ENCODE measurements at places on chromosomes 3 and 15. TPM values are rescaled to one million over a fixed set of nuclear protein-coding genes. Genes with fewer than 3 reads are reported as not detected.

GRCh38 chr3:133448478-133449122 lies 48.7 kb downstream of the BFSP2 start:
- DNase-seq, result no peak

DNA sequence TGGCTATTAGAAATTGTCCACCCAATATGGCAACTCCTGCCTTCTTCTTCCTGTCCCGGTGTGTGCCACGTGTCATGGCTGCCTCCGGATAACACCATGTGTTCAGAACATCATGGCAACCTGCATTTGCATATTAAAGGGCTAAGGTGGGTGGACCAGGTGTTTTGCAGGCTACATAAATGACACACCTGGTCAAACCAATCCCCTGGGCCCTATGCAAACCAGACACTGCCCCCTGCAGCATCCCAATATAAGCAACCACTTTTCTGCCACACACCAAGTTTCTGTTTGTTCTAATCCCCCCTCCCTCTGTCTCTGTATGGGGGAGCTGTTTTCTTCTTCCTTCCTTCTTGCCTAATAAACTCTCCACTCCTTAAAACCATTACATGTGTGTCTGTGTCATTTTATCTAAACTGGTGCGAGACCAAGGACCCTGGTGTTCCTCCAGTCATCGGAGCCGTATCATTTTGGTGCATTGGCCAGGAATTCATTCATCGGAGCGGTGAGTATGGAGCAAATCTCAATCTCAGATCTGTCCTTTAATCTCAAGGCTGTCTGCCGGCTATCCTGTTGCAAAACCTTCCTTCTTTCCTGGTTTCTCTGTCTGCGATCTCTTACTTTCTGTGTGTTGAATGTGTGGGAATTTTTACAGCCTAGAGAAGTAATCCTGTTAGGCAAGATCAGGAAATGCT lies 44.5 kb downstream of the NCEH1 start:
- no peak for DNase-seq

DNA sequence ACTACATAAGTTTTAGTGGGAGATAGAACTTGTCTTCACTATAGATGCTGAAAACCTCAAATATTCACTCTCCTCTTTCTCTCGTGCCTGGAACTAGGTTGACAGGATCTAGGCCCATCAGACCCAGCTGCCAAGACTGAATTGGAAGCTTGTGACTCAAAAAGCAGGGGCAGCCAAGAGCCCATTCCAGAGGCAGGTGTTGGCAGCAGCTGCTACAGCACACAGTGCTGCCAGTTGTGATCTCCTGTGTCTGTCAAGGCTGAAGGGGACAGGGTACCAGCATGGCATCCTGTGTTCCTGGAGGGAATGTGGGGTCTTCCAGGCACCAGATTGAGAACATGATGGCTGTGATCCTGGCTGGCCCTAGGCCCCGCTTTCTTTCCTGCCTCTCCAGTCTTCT lies 92.5 kb upstream of the MB21D2 start:
- DNase-seq, result no peak

DNA sequence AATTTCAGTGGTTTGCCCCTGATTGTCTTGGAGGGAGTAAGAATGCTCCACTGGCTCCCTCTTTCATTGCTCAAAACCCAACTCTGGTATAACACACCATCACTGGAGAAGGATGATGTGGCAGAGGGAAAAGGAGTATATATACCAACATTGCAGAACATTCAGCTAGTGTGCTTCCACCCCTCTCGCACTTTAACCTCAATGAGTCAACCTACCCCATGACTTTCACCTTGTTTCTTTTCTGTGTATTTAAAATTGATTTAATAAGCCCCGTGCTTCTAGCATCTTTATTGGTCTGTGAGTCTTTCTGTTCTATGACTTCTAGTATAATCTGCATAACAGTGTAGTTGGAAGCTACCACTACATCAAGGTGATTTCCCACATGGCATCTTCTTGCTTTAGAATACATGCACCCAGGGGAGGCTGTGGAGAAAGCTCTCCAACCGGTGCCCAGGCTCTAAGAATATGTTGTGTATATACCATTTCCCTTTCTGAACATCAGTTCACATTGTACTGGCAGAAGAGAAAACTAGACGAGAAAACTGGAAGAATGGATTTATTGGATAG lies 595.1 kb upstream of the TGFBR2 start:
- no peak for DNase-seq

DNA sequence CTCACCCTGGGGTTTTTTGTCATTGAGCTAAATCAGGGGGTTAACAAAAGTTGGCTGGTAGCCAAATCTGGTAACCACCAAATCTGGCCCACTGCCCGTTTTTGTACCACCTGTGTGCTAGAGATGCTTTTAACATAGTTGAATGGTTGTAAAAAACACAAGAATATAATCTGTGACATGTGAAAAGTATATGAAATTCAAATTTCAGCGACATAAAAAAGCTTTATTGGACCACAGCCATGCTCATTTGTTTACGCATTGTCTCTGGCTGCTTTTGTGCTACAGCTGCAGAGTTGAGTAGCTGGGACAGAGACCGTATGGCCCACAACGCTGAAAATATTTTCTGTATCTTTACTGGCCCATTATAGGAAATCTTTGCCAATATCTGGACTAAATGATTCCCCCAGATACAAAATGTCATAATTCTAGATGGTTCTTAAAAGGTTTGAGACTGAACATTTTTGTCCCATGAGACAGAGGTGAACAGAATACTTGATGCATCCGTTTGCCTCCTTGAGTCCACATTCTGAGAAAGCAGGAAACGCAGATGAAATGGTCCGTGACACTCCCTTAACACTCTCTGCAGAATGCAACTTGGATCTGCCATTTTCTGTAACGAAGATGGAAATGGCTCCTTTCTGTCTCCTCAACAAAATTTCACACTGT lies 120.9 kb upstream of the PDZRN3 start:
- no peak for DNase-seq

- no peak for DNase-seq
Measured at GRCh38 chr3:98811048-98811447, 47.9 kb downstream of the ST3GAL6 start.

DNA sequence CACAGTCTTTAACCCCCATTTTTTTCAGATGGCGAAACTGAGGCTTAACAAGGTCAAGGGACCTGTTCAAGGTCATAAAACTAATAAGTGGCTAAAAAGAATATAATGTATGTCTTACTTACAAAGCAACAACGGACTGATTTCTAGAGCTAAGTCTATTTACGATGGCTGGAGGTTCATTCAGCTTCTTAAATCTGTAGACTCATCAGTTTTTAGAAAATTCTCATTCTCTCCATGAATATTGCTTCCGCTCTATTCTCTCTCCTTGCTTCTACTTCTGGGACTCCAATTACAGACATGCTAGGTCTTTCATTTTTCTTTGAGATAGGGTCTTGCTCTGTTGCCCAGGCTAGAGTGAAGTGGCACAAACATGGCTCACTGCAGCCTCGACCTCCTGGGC lies 68.9 kb downstream of the WHAMM start:
- no peak for DNase-seq

GRCh38 chr3:3080309-3080708 lies 29.9 kb downstream of the IL5RA start:
- DNase-seq, result no peak

DNA sequence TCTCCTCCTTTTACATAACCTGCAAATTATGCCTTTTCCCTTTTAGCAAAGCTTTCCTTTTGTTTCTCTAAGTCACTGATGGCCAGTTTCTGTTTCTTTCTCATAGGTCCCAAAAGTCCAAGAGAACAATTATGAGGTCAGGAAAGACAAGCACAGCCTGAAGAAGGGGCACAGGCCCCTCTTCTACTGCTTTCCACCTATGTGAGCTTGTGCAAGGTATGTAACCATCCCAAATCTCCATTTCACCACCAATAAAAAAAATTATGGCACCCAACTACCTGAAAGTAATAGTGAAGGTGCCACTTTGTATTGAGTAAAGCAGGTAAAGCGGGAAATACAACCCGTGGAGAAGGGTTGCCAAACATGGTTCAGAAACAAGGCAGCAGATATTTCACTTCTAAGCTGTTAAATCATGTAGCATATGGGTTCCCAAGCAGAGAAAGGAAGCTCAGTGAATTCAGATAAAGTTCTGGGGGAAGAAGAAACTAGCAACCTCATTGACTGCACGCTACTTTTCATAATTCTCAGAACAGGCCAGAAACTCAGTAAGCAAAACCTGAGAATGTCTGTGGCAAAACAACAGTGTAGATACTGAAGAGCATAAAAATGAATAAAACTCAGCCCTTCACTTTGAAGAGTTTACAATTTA lies 4.2 kb downstream of the PLOD2 start:
- DNase-seq, result no peak

- DNase-seq, result no peak
Measured at GRCh38 chr3:189953551-189953950, 167.1 kb downstream of the P3H2 start.

DNA sequence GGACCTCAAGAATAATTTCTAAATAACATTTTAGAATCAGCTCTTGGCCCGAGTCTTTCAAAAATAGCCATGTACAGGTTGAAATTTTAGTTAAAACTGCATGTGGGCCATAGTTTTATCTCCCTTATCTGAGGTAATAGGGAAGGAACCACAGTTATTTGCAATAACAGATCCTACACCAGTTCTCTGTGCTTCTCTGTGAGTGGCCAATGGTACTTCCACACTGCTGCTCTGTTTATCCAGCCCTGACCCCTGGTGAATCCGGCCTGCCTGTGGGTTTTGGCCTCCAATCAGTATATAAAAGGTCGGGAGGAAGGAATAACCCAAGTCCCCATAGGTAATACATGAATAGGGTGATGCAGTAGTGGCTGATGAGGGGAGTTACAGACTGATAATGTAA lies 48.0 kb upstream of the TNIK start:
- no peak for DNase-seq

DNA sequence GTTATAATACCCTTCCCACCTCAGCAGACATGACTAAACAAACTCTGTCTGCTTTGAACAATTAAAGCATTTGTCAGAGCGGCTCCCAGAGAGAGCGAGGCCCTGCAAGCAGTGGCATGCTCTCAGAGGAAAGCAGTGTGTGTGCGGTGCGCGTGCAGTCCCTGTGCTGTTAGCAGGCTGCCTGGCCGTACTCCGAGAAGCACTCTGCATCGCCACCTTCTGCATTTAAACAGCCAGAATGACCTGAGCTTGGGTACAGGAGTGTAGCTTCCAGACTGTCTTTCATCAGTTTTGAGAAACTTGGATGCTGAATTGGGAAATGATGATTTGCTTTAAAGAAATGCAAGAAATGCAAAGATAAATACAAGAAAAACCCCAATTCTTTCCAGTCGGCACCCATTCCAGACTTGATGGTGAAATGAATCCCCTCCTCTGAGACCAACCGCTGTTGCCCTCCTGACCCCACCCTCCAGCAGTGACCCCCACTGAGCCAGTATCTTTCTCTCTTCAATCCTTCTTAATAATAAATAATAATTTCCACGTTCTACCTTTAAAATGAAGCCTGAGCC lies 113.5 kb downstream of the VGLL4 start:
- DNase-seq, result peak; percentile 70

GRCh38 chr3:50321336-50322114 lies 1.0 kb downstream of the HYAL2 start:
- DNase-seq, result peak; percentile 79

- no peak for DNase-seq
Measured at GRCh38 chr3:177475356-177475665, 278.0 kb upstream of the TBL1XR1 start.

DNA sequence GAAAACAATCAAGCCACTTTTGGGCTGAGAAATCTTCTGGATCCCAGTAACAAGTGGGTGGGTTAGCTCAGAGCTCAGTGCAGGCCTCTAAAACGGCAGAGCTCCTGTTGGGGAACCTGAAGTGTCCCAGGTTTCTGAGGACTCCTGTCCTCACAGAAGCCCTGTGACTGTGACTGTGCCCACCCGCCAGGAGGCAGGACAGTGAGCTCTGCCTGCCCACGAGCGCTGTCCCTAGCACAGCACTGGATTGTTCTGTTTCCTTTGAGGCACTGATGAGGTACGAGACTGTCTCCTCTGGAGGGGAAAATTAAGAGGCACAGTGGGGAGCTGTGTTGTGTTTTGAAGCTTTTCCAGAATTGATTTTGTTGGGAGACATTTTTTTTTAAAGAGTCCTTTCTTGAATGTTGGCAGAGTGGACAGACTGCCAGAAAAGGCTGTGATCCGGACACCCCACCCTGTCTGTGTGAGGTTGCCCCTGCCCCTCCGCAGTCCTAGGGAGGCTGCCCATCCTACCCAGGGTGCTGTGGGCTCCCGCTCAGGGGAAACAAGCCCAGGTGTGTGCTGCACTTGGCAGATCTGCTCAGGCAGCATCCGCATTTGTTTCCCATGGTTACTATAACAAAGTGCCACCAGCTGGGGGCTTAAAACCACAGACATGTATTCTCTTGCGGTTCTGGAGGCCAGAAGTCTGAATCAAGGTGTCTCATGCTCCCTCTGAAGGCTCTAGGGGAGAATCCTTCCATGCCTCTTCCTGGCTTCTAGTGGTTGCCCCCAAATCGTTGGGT lies 66.6 kb upstream of the LARS2 start:
- peak; percentile 67 for DNase-seq

Gene CCDC33
- total RNA-seq, result not detected

Gene HTR3C
- not detected for total RNA-seq

Gene CCR8
- not detected for total RNA-seq

Gene CYP11A1
- 0.87 TPM for total RNA-seq

Gene EPHA6
- 0.10 TPM for total RNA-seq

Gene EEF1AKMT4
- total RNA-seq, result 18.5 TPM
